CD4-positive, alpha-beta T cell treated with Interleukin-4 for 4 hours (primary cell): ENCODE measurements at places on chromosomes 3 and 15.

- no peak for DNase-seq
Measured at GRCh38 chr3:30282154-30282696, 324.2 kb upstream of the TGFBR2 start.

DNA sequence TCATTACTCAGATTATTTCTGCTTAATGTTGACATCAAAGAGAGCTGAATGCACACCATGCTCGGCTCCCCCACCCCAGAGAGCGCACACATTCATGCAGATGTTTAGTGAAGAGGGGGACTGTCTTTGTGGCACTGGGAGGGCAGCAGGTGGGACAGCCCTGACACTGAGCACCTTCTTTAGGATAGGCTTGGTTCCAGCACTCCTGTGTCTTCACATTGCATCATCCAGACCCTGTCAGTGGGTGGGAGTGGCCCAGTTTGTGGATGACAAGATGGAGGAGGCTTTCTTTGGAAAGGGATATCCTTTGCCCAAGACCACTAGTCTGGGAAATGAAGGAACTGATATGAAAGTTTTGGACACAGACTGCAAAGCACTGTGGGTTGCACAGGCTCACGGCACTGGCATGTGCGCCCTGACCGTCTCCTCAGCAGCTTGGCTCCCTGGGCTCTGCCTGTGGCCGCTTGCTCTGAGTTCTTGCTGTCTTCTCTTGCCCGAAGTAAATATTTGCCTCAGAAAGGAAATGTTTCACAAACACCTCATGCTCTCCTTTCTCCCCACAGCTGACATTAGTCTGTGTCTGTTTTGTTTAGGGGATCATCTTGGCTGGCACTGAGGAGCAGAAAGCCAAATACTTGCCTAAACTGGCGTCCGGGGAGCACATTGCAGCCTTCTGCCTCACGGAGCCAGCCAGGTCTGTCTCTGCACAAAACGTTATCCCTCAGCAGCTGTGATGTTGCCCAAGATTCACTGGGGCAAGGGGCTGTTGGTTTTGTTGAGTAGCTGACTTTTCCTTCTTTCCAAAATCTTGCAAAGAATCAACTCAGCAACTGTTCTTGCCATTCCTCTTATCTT lies 16.6 kb downstream of the ACAD9 start:
- DNase-seq = no peak

GRCh38 chr3:80521081-80521480 lies 753.3 kb upstream of the ROBO1 start:
- no peak for DNase-seq

DNA sequence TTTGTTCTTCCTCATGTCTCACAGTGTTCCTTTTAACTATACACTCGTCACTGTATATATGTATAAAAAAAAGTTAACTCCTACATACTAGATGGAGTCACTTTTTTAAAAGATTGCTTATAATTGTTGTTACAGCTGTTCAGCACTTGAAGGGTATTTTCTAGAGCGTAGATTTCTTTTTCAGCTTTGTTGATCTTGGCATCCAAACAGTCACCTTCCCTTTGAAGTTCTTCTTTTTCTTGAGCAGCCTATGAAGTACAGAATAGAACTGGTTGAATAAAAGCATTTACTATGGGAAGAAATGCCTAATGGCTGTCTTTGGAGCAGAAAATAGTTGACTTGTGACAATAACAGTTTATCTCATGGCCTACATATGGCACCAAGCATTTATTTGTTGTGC lies 17.8 kb downstream of the TTC14 start:
- no peak for DNase-seq

- no peak for DNase-seq
Measured at GRCh38 chr3:3503411-3503810, 295.8 kb upstream of the LRRN1 start.

GRCh38 chr15:31373970-31374369 lies 47.3 kb downstream of the KLF13 start:
- DNase-seq = no peak

GRCh38 chr3:13598201-13598600 lies 49.3 kb downstream of the FBLN2 start:
- DNase-seq = no peak

DNA sequence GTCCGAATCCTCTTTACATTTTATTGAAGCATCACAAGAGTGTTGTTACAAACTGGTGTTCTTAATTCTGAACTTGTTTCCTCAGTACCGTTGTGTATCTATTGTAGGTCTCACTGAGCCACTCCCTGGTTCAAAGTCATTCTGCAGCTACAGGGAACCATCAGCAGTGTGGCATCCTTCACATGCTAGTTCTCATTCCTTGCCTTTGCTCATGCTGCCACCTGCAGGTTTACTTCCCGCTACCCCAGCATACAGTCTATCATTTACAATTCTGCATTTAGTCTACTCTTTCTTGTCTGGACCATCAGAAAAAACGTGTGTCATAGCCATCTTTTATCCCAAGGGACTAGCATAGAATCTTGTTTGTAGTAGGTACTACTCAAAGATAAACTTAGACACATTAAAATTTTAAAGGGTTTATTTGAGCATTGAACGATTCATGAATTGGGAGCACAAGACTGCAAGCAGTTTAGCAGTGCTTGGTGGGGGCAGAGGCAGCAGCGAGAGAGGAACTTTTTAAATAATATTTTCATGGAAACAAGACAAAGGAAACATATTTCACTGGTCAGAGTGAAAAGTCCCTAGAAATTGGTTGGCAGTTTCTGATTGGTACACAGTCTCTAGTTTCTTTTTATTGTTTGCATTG lies 402.1 kb downstream of the CADM2 start:
- no peak for DNase-seq

DNA sequence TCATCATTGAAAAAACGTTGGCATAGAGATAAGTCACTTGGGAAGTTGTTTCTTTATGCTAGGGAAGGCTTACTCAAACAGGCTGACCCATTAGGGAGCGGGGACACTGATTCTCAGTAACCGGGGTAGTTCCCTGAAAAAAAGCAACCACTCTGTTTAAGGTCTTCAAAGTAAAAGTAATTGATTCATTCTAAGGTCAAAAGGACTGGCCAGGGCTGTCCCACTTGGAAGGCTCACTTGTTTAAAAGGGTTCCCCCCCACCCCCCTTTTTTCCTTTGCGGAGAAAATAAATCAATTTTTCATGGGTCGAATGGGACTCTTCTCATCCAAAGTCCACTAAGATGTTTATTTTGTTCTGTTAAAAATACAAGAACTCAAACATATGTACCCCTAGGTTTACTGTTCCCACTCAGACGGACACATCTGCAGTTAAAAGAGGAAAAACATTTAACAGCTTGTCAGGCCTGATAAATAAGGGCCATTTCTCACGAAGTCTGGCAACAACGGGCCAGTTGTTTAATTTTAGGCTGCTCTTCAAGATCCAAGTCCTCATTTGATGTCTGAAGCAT lies 53.0 kb downstream of the ARHGEF3 start:
- no peak for DNase-seq

- no peak for DNase-seq
Measured at GRCh38 chr3:186949281-186949982, 19.1 kb downstream of the ST6GAL1 start.

DNA sequence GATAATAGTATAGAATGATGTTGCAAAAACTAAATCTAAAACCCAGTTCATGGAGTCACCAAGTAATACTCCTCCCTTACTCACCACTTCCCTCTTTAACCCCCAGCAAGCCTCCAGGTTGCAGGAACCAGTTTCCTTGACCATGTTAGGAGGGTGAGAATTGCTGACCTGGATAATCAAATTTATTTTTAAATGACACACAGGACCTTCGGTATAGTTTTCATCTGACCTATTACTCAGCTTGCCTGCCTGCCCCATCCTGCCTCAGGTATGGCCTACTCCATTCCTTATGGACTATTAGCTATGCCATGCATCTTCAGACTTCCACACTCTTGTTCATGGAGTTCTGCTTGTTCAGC lies 883 bp downstream of the RTP4 start:
- peak; percentile 16 for DNase-seq

- no peak for DNase-seq
Measured at GRCh38 chr3:16639806-16640205, 34.6 kb upstream of the DAZL start.

- no peak for DNase-seq
Measured at GRCh38 chr3:61157414-61157813, 93.8 kb downstream of the FHIT start.
